ENCODE measurements at places on chromosomes 4 and X.

DNA sequence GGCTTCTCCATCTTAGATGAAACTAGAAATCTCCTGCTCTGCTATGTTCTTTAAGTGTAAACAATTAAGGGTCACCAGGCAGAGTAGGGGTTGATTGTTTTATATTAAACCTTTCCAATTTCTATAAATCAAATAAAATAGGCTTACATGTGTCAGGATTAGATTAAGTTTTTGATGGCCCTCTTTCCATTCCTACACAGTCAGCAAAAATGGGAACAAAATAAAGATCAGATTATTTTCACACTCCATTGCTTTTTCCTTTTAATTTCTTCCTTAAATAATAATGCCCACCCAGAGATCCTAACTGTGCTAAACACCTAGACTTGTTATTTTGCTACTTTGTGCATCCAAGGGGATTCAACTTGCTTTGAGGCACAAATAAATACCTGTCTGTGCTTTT lies 381.4 kb upstream of the MAGEB16 start:
- DNase-seq: no peak

DNA sequence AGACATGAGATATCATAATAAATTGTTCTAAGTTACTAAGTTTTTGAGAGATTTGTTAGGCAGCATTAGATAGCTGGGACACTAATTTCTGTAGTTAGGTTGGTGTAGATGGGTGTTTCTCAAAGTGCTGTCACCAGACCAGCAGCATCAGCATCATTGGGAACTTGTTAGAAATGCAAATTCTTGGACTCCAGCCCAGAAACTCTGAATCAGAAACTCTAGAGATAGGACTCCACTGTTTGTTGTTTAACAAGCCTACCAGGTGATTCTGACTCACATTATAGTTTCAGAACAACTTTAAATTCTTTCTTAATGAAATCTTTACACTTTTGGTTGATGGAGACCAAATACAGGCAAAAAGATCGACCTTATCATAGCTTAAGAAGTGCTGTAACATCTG lies 173.7 kb downstream of the PABPC4L start:
- DNase-seq: peak; percentile 84

DNA sequence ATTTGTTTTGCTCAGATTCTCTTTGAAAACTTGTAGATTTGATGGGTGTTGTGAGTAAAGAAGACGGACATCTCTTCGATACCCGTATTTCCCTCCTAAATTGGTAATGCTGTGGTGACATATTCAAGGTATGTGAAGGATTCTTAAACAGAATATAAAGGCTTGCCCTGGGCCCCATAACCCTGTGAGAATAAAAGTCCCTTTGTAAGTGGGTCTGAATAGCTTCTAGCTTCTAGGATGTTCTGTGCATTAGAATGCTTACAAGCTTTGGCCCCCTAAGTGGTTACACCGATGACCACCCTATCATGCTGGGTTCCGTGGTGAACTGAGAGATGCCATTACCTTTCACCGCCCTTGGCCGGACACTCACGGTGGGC lies 574 bp upstream of the MOB1B start:
- no peak for DNase-seq

- DNase-seq: no peak
Measured at GRCh38 chr4:181479141-181479540, 764.1 kb upstream of the TENM3 start.

GRCh38 chr4:89765966-89766365 lies 71.0 kb downstream of the SNCA start:
- no peak for DNase-seq

Measured in epithelial cell of prostate (primary cell).